ENCODE measurements at places on chromosomes 16 and 17.

DNA sequence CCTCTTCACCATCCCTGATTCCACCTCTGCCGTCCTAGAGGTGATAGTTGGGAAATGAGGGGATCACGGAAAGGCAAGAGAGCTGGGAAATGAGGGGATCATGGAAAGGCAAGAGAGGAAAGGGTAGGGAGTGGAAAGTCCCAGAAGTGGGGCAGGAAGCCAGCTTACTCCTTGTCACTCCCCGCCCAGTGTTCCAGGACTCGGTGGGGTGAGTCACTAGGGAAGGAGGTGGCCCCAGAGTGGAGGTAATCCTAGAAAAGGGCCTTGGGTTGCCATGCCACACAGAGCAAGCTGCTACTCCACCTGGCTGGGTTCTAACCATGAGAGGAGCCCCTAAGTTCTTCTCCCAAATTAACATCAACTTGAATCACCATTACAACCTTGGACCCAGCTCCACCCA lies 14.8 kb downstream of the ALOXE3 start:
- DNase-seq = no peak

- DNase-seq = no peak
Measured at GRCh38 chr16:64751906-64752305, 370.0 kb downstream of the CDH11 start.

- DNase-seq = no peak
Measured at GRCh38 chr16:70703041-70703834, 17.4 kb upstream of the MTSS2 start.

DNA sequence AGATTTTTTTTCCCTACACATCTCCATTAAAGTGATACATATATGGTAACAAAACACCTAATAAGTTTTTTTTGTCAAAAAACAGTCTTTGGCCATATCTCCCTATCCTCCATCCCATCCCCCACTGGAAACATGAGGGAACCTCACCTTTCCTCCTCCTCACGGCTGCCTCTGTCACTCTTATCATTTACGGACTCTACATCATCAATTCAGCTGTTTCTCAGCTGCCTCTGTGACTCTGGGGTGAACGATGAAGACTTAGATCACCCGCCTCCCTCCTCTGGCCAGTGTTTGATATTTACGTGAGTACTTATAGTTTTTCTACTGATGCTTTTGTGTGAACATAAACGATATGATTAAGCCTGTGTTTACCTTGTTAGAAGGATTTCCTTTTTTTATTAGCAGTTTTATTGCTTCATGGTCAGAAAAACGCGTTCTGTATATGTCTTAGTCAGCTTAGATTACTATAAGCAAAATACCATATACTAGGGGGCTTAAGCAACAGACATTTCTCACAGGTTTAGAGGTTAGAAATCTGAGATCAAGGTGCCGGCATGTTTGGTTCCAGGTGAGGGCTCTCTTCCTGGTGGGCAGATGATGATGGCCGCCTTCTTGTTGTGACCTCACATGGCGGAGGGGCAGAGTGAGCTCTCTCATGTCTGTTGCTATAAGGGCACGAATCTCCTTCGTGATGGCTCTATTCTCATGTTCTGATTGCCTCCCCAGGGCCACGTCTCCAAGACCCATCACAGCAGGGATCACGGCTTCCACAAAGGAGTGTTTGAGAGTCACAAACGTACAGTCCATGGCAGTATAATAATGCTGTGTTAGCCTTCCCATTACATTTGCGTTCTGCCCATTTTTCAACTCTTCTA lies 32.1 kb downstream of the DNAH17 start:
- no peak for DNase-seq

DNA sequence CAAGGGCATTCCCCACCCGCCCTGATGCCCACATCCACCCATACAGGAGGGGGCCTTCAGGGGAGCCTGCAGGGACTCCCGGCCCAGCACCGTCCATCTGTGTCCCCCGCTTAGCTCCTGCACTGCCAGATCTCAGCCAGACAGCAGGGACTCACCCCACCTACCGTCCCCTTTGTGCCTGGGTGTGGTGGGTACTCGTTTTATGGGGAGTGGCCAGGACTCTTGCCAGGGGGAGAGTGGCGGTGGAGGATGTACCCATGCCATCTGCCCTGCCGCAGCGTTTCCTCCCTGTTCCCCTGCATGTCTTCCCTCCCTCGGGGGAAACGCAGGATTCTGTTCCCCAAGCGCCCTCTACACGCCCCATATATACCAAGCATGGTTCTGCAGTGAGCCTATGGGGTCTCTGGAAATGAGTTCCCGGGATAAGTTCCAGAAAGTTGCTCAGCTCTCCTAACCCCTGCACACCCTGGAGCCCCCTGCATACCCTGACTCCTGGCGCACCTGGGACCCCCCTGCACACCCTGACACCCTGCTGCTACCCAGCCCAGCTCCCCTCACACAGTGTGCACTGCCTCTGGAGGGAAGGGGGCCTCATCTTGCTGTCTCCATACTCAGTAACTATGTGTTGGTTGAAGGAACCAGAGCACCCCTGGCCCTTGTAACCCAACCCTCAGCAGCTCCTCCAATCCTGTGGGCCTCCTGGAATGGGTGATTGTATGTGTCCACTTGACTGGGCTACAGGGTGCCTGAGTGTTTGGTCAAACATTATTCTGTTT lies 4.2 kb upstream of the MAFG start:
- DNase-seq = no peak

DNA sequence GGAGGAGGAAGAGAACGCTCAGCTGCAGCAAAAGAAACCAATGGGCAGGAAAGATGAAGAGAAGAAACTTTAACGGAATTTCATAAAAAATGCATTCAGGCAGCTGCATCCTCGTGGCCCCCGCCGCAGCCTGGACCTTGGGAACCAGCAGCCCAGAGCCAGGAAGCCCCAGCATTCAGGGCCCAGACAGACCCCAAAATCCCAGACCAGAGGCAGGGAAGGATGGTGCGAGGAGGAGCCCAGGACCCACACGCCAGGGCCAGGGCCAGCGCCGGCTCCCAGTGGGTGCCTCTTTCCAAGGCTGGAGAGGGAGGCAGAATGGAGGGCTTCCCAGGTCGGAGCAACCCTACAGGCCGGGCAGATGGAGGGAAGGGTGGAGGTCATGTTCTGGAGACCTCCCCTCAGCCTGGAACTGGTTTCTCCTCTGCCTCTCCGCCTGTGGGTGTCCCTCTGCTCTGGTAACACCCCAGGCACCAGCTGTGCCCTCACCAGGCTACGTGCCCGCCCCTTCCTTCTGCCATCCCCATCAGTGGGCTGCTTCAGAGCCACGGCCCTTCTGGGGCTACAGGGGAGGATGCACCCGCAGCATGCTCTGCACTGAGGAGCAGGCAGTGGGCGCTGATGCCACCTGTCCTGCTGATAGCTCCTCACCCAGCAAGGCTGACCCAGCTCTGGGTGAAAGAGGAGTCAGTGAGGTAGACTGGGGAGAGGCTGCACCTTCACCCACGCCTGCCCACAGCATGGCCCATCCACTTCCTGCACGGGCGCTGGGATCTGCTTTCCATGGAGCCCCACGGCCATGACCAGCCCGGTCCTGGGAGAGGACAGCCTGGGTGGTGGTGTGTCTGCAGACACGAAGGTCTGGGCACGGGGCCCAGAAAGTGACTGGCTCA lies 1.2 kb upstream of the MIF4GD start:
- DNase-seq = no peak

- DNase-seq = no peak
Measured at GRCh38 chr16:11249233-11250061, 6.6 kb downstream of the SOCS1 start.

DNA sequence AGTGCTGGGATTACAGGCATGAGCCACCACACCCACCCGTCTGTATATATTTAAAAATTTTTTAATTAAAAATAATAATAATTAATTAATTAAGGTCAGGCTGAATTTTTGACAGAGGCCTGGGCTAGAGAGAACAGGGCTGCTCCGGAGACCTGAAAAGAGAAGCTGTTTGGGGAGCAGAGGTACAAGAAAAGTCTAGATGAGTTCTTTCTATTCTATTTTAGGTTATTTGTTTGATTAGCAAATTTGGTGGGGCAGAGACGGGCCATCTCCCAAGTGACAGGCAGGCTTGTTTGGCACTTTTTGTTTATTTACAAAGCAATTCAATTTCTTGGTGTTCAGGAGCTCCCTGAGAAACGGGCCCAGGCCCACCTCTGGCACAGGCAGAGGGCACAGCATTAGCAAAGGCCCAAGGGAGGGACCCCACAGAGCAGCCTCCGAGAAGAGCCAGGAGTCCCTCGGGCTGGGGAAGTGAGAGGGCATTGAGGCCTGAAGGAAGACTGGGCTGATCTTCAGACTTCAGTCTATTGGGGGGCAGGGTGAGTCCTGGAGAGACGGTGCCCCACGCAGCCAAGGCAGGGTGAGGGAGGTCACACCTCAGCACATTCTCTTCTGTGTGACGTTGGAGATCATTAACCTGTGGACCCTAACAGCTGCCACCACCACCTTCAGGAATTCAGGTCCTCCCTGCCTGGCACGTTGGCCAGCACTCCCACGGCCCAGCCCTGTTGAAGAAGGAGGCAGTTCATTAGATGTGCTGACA lies 10.8 kb upstream of the RIPOR1 start:
- no peak for DNase-seq

DNA sequence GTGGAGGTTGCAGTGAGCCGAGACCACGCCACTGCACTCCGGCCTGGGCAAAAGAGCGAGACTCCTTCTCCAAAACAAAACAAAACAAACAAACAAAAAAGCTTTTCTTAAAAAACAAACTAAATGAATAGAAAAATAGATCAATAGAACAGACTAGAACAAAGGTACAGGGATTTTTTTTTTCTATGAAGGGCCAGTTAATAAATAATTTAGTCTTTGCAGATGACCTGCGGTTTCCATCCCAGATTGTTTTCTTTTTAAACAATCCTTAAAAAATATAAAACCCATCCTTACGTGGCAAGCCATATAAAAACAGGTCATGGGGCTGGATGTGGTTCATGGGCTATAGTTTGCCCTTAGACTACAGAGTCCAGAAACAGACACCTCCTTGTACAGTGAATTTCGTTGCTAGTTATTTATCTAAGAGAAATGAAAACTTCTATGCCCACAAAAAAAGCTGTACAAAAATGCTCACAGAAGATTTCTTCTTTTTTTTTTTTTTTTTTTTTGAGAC lies 45.4 kb downstream of the CREBBP start:
- no peak for DNase-seq

DNA sequence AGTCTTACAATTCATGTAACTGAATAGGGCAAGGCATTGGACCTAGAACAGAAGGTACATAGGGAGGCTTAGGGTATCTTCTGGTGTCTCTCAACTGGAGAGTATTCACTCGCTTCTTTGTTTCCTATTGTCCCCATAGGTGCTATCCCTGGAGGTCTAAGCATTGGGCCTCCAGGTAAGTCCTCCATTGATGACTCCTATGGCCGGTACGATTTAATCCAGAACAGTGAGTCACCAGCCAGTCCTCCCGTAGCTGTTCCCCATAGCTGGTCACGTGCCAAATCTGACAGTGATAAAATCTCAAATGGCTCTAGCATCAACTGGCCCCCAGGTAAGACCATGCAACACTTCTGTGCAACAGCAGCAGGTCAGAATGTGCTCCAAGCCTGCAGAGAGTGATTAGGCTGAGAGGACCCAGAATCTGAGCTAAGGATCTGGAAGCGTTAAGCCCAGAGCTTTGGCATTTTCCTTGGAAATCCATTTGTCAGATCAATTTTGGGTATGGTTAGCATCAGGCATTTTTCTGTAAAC lies 35.7 kb downstream of the TMC6 start:
- DNase-seq = no peak

- DNase-seq = no peak
Measured at GRCh38 chr17:38656959-38657823, 17.6 kb downstream of the EPOP start.
